NCI-H2171 (cell line): ENCODE measurements at places on chromosomes 7 and 10.

DNA sequence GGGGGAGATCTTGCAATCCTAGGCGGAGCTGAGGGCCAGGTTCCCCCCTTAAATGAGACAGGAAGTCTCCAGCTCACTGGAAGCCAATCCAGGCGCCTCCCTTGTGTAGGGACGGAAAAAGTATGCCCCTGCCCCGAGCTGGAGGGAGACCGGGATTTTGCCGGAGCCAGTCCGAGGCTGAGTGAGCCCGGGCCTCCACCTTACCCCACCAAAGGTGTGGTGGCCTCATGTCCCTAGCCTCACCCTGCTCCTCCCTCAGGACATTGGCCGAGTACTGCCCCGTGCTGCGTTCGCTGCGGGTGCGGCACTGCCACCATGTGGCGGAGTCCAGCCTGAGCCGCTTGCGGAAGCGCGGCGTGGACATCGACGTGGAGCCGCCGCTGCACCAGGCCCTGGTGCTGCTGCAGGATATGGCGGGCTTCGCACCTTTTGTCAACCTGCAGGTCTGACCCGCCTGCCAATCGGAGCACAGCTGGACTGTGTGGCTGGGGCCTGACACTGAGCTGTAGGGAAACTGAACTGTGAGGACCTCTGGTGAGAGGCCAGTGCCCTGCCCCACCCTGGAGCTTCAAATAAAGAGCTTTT, 2.0 kb downstream of the FBXL15 start:
- no peak for DNase-seq

- no peak for DNase-seq
These were observed 77.3 kb downstream of the FAM13C start for GRCh38 chr10:59285073-59285472.

DNA sequence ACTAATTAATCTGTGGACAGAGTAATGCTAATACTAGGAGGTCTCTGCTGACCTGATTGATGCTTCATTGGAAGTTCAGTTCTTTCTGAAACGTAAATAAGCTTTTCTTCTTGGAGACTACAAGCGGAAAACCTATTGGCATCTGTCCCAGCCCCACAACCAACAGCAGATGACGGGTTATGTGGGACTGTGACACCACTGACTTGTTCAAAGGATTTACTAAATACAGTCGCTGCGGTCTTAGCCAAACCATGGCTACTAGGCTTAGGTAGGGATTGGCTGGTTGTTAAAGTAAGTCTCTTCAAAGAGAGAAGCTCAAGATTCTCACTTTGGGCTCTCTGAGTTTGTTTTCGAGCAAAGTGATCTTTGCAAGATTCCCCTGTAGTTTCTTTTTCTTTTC, 68.3 kb downstream of the HYCC1 start:
- no peak for DNase-seq

DNA sequence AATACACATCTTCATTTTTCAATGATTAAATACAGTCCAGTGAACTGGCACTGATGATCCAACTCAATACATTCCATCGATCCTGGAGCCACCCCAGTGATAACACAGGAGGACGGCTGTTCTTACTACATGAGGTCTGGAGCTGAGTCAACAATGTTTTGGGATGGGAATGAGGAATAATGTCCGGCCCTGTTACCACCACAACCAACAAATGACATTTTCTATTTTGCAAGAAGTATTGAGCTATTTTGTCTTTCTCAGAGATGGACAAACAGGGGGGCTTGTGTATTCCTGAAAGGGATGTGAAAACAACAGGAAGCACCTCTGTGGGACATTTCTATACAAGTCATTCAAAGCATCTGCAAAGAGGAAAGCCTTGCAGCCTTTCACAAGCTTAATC, 249.2 kb downstream of the PARD3 start:
- no peak for DNase-seq

- DNase-seq = no peak
These were observed 58.6 kb upstream of the EBF3 start for GRCh38 chr10:130022511-130023299.

DNA sequence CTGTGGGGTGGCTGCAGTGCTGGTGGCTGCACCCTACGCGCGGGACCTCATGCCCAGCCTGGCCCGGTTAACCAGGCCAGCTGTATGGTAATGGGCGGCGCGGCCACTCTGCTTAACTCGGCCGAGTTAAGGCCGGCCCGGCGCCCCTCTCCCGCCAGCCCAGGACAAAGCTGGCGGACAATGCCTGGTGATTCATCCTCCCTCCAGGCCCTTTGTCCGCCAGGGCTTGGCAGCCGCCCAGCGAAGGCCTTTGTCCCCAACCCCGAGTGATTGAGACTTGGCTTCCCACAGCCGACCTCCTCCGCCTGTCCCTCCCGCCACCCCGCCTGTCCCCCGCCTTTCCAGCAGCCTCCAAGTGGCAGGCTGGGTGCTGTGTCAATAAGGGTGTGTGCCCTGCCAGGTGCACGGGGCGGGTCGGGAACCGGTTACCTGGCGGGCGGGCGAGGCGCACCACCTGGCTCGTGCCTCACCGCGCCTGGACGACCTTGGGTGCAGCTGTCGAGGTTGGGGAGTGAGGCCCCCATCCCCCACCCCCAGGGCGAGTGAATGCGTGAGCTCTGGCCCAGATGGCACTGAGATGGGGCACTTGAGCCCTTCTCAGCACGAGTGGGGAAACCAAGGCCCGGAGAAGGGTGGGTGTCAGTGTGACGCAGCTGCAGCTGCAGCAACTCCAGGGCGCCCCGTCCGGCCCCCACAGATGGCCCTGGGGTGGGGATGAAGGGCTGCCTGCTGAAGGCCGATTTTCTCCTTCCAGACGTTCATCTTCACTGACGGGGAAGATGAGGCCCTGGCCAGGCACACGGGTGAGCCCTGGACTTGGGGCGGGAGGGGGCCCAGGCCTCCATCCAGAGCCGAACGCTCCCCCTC, 4.6 kb downstream of the LFNG start:
- DNase-seq = peak; percentile 91

GRCh38 chr7:135718794-135719437, 9.1 kb downstream of the SLC13A4 start:
- DNase-seq = no peak

DNA sequence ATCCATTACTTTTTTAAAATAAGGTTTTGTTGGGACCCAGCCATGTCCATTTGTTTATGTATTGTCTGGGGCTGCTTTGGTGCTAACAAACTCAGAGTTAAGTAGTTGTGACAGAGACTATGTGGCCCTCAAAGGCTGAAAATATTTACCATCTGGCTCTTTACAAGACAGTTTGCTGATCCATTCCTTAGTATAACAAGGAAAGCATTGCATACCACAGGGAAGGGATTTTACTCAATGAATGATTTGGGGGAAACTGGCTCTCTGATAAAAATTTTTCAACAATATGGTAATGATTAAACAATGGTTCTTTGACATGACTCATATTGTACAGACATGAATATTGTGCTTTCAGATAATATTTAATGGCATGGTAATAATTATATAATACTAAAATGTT, 738.1 kb downstream of the KCNMA1 start:
- DNase-seq = no peak

DNA sequence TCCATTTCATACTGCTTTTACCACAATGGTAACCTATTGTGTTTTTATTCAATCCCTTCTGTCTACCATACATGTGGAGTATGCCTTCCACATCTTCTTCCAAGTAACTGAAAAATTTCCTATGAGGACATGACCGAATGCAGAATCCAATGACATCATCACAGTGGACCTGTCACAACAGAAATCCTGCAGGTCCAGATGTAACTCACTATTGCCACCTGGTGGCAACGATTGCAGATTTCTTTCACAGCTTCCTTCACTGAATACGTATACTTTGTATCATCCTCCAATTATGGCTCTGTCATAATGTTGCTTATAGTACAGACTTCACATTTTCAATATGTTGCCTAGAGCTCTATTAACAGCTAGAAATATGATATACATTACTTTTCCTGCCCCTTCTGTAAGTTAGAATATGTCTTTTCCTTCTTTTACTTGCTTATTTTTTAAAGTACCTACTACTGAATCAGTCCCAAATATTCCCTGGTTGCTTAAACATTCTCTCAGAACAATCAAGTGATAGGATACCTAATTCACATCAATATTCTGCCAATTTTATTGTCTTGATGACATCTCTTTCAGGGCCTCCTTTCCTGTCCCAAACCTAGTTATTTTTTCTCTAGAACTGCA, 45.4 kb downstream of the SLC13A1 start:
- peak; percentile 17 for DNase-seq

- DNase-seq = no peak
These were observed 226.0 kb downstream of the CELF2 start for GRCh38 chr10:11243425-11244222.

GRCh38 chr7:110027385-110027784, 1063.5 kb upstream of the LRRN3 start:
- no peak for DNase-seq

DNA sequence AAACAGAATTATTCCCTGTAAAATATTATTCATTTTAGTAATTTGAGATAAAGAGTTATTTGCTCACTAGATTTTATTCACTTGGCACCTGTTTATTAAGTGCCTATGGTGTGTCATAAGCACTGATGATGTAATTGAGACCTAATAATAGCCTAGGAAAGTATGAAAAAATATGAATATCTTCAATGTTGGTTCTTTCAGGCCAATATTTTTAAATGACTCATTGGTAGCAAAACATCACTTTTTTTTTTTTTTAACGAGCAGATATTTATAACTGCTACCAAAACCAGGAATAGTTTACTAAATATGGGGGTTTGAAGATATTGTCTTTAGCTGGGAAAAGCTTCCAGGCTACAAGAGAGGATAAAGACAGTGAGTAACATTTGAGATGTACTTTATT, 228.0 kb downstream of the PRKG1 start:
- DNase-seq = no peak

- peak; percentile 44 for DNase-seq
These were observed 32.8 kb upstream of the SFTPD start for GRCh38 chr10:79981450-79982361.

DNA sequence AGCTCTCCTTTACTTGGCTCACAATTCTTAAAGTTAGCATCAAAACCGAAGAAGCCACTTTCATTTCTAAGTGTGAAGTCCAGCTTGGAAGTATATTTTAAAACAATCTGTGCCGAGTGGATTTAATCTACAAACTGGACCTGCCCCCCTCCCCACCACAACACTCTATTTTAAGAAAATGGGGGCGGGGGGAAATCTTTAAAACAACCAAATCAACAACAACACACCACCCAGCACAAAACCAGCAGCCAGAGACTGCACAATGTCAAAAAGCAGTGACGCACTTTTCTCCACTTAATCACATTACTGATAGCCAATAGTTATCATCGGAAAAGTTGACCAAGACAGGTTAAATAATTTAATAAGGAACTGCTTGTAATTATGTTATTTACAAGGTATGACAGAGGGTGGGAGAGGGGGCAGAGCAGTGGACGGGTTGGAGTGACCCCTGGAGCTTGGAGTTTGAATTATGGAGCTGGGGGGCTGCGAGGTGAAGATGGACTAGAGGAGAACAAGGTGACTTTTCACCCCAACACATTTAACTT, 2.8 kb downstream of the EBF3 start:
- no peak for DNase-seq

GRCh38 chr10:20892011-20892585, 5.0 kb downstream of the NEBL start:
- DNase-seq = no peak

DNA sequence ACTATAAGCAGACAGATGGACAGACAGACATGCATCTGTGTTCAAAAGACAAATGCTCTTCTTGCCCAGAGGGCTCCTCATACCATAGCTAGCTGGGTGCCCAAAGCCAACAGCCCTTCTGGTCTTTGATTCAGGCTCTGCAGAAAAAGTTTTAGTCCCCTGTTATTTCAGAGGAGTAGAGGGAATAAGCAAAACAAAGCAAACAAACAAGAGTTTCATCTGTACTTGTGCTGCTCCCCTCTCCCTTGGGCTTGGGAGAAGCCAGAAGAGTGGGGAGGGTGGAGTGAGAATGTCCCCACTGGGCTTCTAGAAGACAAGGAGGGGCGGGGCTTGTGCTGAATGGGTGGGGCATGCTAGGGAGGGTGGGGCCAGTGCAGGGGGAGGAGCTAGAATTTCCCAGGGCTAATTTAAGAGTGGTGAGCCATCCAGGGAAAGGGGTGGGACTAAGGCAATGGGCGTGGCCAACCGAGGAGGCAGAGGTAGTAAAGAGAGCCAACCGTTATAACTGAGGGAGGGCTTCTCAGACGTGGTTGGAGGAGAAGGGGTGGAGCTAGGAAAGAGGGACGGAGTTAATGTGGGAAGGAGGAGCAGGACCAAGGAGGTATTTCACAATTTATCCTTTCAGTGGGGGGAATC, 101.2 kb upstream of the MGMT start:
- DNase-seq = no peak

GRCh38 chr10:20330246-20330645, 514.0 kb downstream of the PLXDC2 start:
- DNase-seq = no peak

DNA sequence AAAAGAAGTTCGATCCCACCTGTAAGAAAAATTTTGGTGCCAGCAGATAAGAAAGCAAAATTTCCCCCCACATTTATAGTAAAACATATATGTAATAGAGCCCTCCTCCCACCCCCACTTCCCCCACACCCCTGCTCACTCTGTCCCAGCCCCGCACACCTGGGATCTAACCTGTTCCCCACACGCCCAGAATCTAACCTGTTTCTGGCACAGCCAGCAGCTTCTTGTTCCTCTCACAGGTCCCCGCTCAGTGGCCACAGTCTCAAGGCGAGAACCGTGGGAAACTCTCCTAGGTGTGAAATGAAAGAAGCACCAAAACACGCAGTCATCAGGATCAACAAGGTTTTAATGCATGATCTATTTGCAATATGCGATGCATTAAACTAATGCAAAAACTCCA, 32.8 kb downstream of the LYZL1 start:
- DNase-seq = no peak

DNA sequence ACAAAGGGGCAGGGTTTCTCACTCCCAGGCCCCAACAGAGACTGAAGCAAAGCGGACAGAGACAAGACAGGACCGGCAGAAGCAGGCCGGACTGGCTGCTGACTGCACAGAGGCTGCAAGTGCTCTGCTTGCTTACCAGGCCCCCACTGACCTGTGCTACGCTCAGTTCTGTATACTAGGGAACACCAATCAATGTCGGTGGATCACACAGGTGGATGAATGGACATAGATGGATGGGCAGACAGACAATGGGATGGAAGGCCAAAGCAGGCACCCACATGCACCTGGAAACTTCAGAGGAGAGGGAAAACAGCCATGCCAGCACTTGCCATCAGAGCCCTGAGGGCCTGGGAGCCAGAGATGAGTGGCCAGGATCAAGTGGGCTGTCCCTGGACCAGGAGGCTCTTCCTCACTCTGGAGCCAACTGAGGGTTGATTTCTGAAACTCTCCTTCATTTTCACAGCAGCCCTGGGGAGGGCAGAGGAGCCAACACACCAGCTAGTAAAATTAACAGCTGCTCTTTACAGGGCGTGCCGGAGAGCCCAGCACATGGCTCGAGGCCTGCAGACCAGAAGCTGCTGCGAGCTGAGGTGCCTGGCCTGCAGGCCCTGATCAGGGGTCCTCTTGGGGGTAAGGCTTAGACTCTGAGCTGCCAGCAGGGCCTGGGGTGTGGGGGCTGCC, 243.6 kb downstream of the KCNMA1 start:
- DNase-seq = no peak
